ENCODE measurements at places on chromosomes 11 and 22.

DNA sequence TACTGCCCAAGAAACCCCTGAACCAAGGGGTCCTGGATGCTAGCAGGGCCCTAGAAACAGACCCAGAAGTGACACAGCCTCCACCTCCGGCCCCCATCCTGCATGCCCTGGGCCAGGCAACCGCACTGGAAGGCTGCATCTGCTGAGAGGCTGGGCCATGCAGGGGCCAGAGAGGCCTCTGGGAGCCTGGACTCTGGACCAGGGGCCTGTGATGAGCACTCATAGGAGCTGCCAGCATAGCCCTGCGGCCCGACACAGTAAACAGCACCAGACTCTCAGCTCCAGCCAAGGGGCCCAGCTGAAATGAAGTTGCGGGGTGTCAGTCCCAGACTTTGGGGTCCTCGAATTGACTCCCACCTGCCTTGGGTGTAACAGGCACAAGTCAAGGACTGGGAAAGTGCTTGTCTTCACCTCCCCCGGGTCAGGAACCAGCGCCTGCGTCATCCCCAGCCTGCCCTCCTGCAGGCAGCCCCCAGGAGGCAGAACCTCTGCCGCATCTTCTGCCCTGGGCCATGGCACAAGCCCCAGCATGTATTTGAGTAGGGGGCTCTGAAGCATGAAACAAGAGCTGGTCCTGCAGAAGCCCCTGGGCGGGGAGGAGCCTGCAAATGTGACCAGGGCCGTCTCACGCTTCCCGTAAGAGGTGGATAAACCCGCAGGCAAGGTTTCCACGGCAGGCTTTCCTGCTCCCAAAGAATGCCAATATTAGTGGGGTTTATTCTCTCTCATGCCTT lies 25.2 kb upstream of the CCND1 start:
- DNase-seq, result no peak

DNA sequence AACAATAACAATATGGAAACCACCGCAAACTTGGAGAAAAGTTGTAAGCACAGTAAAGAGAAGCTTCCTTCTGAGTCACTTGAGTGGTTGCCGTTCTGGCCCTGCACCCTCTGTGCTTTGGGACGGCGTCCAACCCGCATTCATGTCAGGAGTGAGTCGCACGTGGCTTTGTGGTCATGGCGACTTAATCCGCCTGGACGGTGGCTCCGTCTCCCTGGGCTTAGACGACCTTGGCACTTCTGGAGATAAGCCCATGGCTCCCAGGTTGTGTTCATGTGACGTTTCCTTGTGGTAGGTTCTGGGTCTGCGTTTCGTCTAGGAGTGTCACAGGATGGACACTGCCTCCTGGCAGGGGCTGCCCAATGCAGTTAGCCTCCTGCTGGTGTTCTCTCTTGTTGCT lies 40.5 kb downstream of the TPCN2 start:
- no peak for DNase-seq

- DNase-seq, result no peak
These were observed 9.0 kb upstream of the HIKESHI start for GRCh38 chr11:86292912-86293616.

- no peak for DNase-seq
These were observed 7.3 kb downstream of the KCNJ1 start for GRCh38 chr11:128859563-128860441.

GRCh38 chr11:93585758-93586157 lies 42.6 kb upstream of the SMCO4 start:
- no peak for DNase-seq

GRCh38 chr22:37023743-37024338 lies 4.3 kb downstream of the MPST start:
- DNase-seq, result no peak

GRCh38 chr22:29257751-29258181 lies 10.0 kb downstream of the RHBDD3 start:
- no peak for DNase-seq

DNA sequence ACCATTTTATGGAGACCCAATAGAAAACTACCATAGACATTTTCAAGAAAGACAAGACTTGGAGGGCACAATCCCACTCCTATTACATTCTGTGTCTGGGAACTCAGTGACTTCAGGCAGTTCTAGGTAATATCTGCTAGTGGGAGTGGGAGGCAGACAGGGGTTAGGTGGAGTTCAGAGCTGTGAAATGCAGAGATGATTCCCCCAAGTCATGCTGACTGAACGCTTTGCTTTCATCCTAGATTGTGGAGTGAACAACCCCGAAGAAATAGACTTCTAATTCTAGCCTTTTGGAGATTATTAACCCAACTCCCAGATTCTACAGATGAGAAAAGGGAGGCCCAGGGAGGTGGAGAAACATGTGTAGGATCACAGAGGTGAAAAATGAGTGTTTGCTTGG lies 437.8 kb upstream of the CADM1 start:
- DNase-seq, result no peak

Measured in frontal cortex (tissue), 4 donors.